ENCODE measurements at places on chromosomes 7 and 10. TPM values are rescaled to one million over a fixed set of nuclear protein-coding genes. Genes with fewer than 3 reads are reported as not detected.

ATOH7 gene
- not detected for total RNA-seq

NRCAM gene
- 0.64 TPM for total RNA-seq

KIAA1549 gene
- total RNA-seq = 0.21 TPM

MYH16 gene
- under 0.01 TPM for total RNA-seq

IDI2 gene
- total RNA-seq = not detected

ZPBP gene
- total RNA-seq = not detected

LEP gene
- 0.24 TPM for total RNA-seq

HMX3 gene
- total RNA-seq = not detected

IFIT1B gene
- total RNA-seq = not detected
